ENCODE measurements at places on chromosomes 6 and 20. TPM values are rescaled to one million over a fixed set of nuclear protein-coding genes. Genes with fewer than 3 reads are reported as not detected.

GRCh38 chr6:16163535-16164300, 34.8 kb downstream of the MYLIP start:
- no peak for DNase-seq

DNA sequence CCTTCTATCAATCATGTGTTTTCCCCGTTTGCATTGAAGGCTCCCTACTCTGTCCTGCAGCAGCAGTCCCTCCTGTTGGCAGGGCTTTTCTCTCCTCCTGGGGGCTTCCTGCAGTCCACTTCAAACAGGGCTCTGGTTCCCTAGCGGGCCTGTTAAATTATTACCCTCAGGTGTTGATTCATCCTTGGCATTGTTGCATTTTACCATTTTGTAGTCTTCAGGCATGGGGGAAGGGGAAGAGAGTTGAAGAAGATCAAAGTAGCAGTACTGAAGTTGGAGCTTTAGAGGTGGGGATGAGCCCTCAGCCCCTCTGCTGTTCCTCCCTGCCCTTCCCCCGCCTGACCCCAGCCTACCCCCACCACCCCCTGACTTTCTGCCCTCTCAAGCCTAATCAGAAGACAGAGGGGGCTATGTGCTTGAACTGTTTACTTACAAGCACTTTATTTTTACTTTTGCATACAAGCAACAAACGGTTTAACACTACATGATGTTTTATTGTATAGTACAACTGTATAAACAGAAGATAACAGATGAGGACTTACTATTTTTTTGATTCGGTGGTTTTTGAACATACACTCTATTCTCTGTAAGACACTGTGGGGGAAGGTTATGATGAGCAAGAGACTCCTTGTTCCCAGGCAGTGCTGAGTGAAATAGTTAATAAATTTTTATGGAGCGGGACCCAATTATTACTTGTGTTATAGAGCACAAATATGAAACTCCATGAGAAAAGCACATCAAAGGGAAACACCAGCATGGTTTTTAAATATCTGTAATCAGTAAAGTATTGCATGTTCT, 169.7 kb downstream of the EYA4 start:
- no peak for DNase-seq

DNA sequence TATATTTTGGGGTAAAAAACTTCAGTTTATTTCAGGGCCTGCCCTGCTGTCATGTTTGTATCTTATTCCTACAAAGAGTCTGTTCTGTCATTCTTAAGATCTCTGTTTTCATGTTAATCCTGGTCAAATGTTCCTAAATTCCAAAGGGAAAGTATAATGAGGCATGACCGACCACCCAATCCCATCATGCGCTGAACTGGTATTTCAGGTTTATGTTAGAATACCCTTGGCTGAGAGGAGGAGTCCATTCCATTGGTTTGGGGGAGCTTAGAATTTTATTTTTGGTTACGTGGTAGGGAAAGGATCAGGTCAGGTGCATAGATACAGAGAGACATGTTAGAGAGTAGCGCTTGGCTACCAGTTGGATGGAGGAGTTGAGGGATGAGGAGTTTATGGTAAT, 25.7 kb downstream of the CFAP61 start:
- DNase-seq, result no peak

DNA sequence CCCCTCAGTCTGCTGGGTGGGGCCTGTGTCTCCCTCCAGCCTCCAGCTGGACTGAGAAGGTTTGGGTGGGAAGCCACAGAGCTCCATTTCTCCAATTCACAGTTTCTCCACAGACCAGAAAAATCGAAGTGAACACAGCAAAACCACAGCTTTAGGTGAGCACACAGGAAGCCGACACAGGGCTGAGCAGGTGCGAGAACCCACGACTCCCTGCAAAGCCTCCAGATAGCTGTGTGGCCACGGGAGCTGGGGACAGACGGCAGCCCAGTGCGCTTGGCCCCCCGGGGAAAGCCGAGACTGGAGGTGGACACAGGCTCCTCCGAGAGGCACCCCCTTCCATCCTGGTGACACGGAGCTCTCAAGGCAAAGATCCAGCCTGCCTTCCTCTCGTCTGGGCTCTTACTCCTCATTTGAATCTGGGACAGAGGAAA, 29.0 kb upstream of the MPC1 start:
- no peak for DNase-seq

GRCh38 chr20:51487565-51488268, 54.8 kb downstream of the NFATC2 start:
- DNase-seq, result no peak

DNA sequence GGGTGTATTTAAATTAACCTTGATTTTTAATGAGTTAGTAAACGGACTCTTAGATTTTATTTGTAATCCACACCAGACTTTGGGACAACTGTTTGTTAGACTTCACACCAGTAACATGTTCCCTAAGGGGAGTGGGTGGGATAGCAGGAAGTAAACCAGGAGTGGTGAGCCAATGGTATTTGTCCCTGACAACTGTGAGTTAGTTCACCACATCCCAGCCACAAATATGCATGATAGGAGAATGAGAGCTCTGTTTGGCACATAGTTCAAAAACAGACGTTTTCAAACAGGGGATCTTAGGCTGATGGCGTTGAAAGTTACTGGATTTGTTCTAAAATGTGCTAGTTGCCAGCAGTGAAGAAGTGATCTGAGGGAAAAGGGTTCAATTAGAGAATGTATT, 18.7 kb upstream of the COL10A1 start:
- no peak for DNase-seq

DNA sequence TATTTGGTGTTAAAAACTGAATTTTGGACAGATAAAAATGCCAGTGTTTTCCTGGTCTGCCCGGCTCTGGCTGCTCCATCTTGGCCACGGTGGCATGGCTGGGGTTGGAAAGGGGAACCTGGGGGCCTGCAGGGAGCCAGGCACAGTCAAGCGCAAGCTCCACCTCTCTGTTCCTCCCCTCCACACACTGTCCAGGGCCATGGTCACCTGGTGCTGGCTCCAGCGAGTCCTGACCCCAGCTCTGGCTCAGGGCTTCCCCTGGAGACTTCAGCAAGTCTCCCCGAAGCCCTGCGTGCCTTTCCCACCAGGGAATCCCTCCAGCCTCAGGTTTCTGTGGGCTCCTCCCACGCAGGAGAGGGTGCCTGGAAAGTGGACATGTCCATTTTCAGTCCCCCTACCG, 298.5 kb downstream of the QKI start:
- no peak for DNase-seq

DNA sequence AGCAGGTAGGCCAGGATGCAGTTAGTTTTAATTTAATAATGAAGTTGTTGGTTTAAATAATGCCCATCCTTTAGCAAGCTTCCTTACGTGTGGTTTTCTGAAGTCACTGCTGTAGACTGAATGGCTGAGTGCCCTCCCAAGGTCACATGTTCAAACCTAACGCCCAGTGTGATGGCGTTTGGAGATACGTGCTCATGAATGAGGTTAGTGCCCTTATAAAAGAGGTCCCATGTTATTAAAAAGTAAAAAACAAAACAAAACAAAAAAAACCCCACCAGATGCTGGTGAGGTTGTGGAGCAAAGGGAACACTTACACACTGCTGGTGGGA, 16.3 kb downstream of the LRP11 start:
- DNase-seq, result no peak

The PKIB gene
- 0.19 TPM for total RNA-seq

The C6orf89 gene
- 36.0 TPM for total RNA-seq

The WFDC10B gene
- not detected for total RNA-seq

Measured in GM12878 (cell line).